ENCODE measurements at places on chromosomes 2 and 18.
A peak's percentile ranks its signal among the peaks of the same experiment; 100 is the strongest.

- peak; percentile 54 for DNase-seq
Observed at GRCh38 chr2:237868631-237869342, 9.4 kb downstream of the RAMP1 start.

DNA sequence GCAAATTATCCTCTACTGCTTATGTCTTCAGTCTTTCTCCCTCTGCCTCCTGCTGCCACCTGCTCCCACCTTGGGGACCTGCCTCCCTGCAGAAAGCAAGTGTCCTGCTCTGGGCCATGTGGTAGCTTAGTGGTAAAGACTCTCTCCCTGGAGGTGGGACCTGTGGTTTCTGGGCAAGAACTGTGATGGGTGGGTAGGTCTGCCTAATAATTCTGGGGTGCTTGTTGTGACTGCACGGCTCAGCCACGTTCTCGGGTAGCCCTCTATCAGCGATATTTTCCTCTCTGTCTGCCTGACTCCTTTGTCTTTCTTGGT lies 16.4 kb upstream of the CD28 start:
- DNase-seq: no peak

- no peak for DNase-seq
Observed at GRCh38 chr2:158184001-158184400, 82.3 kb downstream of the UPP2 start.

GRCh38 chr2:129918604-129919003 lies 60.9 kb upstream of the RAB6C start:
- DNase-seq: no peak

DNA sequence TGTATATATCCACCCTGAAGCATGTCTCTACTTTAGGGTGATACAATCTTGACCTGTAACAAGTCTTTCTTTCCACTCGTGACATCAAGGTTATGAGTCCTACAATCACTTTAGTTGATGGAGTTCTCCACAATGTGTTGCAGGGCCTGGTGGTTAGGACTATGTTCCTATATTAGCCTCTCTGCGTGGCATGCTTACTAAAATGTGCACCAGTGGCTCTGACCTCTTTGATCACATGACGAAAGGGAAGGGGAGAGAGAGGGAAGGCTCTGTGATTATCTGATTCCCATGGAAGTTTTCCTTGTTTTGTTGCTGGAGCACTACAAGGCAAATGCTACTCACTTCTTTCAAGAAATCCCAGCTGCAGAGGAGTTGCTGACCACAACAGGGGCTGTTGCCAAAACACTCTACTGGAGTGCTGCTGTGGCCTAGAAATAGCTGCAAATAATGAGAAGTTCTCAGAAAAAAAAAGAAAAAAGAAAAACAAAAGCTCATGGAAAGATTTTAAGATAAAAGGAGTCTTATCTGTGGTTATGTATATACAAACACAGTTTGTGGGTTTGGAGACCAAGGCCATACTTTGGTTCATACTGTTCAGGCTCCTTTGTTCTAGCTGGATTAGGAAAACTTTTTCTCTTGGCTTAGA lies 272.8 kb upstream of the MMADHC start:
- peak; percentile 94 for DNase-seq

GRCh38 chr2:174981331-174981730 lies 23.9 kb downstream of the CHN1 start:
- DNase-seq: no peak

GRCh38 chr2:24010477-24011249 lies 778 bp downstream of the MFSD2B start:
- no peak for DNase-seq

DNA sequence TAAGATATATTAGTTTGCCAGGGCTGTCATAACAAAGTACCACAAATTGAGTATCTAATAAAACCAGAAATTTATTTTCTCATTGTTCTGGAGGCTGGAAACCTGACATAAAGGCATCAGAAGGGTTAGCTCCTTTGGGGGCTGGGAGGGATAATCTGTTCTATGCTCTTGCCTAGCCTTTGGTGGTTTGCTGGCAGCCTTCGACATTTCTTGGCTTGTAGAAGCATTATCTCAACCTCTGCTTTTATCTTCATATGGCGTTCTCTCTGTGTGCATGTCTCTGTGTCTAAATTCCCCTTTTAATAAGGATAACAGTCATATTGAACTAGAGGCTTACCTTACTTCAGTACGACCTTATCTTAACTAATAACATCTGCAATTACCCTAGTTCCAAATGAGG lies 22.8 kb upstream of the NT5C1B start:
- DNase-seq: no peak

DNA sequence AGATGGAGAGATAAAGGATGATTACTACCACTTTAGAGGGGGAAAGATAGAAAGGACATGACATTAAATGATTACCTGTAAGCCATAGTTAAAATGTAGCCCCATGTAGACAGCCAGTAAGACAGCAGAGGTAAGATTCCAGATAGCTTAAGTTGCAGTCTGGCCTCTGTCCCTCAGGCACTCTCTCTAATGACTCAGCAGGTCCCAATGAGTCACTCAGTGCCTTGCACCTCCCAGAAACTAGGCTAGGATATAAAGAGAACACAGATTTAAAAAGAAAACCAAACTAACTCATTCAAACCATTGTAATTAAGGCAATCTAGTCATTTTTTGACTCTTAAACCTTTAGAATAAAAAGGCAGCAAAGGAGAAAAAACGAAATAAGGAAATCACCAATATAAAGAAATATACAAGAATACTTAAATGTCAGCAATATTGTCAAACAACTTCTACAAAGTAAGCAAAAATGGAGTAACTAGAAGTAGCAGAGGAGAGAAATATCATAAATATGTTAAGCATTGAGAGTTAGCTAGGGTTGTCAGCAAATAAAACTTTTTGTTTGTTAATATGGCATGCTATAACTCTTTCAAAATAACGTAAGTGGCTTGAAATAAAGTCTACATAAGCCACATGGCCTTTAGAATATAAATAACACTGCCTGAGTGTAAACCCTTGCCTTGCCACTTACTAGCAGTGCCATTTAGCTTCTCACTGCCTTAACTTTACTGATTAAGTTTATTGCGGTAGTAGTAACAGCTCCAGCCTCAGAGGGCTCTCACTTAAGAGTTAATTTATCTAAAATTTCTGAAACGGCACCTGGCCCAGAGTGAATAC lies 48.5 kb downstream of the SOCS6 start:
- DNase-seq: peak; percentile 81

DNA sequence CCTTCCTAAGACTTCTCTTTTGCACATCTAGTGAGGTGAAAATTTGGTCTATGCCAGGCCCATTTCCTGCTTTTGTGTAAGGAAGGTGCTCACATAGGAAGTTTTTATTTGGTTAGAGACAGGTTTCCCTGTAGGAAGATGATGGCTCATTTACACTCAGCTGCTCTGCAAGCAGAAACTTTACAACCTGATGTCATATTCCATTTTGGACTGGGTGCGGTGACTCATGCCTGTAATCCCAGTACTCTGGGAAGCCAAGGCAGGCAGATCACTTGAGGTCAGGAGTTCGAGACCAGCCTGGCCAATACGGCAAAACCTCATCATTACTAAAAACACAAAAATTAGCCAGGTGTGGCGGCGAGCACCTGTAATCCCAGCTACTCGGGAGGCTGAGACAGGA lies 35.8 kb downstream of the CASP10 start:
- no peak for DNase-seq

DNA sequence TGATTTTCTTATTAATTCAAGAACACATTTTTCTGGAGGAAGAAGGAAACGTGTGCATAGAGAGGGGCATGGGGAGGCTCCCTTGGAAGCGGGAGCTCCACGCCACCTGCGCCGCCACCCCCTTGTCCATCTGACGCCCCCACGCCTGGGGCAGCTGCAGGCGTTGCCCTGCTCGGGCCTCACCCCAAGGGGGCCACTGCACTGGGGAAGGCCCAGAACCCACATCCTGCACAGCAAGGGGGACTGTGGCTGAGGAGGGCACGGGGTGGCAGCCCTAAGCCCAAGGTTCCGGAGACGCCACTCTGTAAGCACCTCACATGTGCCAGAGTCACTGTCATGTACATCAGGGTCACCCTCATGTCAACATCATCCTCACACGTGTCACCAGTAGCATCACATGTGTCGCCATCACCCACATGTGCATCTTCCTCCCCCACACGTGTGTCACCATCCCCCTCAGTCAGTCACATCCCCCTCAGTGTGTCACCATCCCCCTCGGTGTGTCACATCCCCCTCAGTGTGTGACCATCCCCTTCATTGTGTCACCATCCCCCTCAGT lies 486.7 kb upstream of the SALL3 start:
- DNase-seq: no peak

DNA sequence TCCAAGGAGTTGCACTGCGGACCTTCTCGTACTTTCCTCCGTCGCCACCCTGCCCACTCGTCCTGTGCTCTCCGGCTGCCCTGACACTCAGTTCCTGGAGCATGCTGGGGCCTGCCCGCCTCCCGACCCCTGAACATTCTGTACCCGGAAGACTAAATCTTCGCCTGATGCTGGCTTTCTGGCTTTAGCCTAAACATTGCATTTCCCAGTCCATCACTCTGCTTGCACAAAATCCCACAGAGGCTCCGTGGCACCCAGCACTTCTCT lies 550 bp upstream of the SFXN5 start:
- DNase-seq: no peak

DNA sequence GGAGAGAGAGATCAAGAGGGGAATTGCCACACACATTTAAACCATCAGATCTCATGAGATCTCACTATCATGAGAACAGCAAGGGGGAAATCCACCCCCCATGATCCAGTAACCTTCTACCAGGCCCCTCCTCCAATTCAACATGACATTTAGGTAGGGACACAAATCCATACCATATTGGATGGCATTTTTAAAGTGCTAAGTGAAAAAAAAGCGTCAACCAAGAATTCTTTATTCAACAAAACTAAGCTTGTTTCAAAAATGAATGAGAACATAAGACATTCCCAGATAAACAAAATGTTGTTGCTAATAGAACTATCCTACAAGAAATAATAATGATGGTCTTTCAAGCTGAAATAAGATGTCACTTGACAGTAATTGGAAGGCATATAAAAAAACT lies 626.2 kb upstream of the LRRTM1 start:
- no peak for DNase-seq

DNA sequence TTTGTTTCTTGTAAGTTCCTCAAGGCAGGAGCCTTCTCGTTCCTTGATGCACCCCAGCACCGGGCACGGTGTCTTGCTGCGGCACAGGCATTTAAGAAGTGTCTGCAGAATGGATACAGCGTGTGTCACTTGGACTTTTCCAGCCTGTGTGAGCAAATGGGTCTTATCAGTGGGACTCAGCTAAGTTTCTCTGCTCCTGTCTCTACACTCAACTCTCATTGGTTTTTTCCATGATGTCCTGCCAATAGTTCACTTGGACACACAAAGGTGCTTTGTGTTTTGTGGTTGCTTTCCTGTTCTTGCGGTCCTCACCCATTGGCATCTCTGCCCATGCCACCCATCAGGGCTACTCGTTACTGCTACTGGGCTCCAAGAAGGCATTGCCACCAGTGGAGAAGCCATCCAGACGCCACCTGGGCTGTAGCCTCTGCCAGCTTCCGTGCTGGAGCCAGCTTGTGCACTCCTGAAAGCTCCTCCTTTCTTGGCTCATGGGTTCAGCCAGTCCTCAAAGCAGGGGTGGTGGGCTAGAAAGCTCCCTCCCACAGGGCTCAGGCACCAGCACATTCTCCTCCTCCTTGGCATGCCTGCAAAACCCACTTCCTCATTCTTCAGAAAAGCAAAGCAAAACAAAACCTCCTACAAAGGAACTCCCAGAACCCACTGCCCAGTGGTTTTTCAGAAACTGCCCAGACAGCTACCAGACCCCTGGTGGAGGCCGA lies 41.4 kb downstream of the IL1R2 start:
- DNase-seq: no peak

GRCh38 chr2:3169106-3169870 lies 208.3 kb downstream of the EIPR1 start:
- DNase-seq: peak; percentile 12

GRCh38 chr2:27993402-27993787 lies 102.9 kb downstream of the BABAM2 start:
- DNase-seq: no peak

DNA sequence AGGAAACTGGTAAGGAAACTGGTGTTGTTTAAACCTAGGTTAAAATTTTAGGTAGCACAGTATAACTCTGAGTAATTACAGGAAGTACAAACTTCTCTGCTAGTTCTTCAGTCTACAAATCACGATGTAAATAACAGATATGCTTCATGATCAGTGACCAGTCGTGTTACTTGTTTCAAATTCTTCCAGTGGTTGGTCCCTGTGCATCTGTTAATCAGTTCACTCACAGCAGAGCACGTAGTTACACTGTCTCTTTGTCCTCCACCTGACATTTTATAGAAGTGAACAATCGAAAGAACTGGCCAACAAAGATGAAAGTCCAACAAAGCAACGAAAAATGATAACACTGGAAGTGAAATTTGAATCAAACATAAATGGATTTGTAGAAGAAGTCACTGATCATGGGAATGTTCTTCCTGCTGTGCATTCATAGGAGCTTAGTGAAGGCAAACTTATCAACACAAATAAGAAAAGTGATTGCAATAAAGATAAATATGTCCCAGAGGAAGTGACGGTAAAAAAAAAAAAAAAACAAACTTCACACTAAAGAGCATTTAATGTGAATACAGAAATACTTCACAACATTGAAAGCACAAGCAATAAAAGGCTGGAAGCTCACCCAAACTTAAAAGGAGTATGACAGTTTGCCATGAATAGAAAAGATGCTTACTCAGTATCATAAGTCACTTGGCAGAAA lies 7.0 kb downstream of the EIF2AK2 start:
- no peak for DNase-seq

GRCh38 chr18:75123113-75123512 lies 85.8 kb downstream of the PTGR3 start:
- no peak for DNase-seq

GRCh38 chr2:150466741-150467620 lies 20.5 kb downstream of the RND3 start:
- DNase-seq: peak; percentile 78

DNA sequence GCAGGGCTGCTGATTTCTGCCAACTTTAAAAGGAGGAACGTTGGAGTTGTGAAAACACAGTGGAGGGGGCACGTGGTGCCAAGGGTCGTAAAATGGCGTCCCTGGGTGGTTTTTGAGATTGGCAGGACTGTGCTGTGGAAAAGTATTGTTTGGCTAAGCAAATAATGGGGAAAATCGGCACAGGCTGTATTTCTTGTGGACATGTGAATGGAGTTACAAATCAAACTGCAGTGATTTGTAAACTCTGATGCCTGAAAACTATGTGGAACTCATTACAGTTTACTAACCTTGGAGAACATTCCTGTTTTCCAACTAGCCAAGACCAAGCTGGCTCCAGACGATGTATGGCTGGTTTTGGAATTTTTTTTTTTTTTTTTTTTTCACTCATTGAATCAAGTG lies 68.7 kb downstream of the KCTD1 start:
- DNase-seq: no peak

GRCh38 chr2:104428155-104428554 lies 425.8 kb upstream of the POU3F3 start:
- no peak for DNase-seq

DNA sequence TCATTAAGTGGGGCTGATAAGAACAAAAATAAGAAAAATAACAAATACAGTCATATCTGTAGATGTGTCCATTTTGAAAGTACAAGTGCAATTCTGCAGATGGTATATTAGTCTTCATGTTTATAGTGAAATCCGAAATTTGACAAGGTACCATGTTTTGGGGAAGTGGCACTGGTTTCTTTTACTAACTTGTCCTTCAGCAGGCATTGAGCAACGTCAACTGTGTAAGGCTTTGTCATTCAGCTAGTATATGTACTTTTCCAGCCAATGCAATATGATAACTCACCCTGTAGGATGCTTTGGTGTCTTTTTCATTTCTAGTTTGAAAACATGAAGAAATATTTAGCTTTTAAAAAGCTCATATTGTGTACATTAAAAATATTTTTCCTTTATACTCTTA lies 139.9 kb downstream of the MCFD2 start:
- no peak for DNase-seq

GRCh38 chr2:16617282-16618266 lies 48.1 kb downstream of the CYRIA start:
- DNase-seq: no peak
